GM23338 (cell line): ENCODE measurements at places on chromosomes 12 and 14.
A peak's percentile ranks its signal among the peaks of the same experiment; 100 is the strongest.

- DNase-seq: no peak
These were observed 61.0 kb downstream of the SUSD6 start for GRCh38 chr14:69672356-69672755.

- DNase-seq: no peak
These were observed 3.6 kb downstream of the CCDC85C start for GRCh38 chr14:99600232-99600888.

- no peak for DNase-seq
These were observed 13.5 kb upstream of the PDZRN4 start for GRCh38 chr12:41174602-41175001.

- no peak for DNase-seq
These were observed 237.2 kb upstream of the FKBP4 start for GRCh38 chr12:2557597-2557996.

GRCh38 chr14:32013083-32013482 is 64.0 kb upstream of the ARHGAP5 start:
- DNase-seq: peak; percentile 75

- DNase-seq: no peak
These were observed 121.7 kb upstream of the FUT8 start for GRCh38 chr14:65290830-65291229.

GRCh38 chr12:94587266-94588241 is 62.8 kb downstream of the TMCC3 start:
- DNase-seq: no peak

GRCh38 chr14:34174973-34175372 is 224.1 kb upstream of the EGLN3 start:
- no peak for DNase-seq

DNA sequence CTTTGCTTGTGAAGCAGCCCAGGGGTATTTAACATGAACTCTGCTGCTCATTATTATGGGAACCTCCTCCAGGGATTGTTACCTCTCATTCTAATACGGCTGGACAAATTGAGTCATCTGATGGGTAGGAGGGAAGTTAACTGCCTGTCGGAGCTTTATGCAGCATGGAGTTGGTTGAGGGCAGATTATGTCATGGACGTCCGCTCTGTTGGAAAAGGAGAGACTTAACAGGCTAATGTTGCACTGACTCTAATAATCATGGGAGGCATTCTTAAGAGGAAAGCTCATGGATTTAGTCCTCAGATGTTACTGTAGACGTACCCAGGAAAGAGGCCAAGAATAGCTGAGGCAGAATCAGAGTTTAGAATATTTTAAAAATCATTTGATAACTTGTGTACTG is 9.9 kb downstream of the POP5 start:
- no peak for DNase-seq
